ENCODE measurements at places on chromosomes 3 and 15.
A peak's percentile ranks its signal among the peaks of the same experiment; 100 is the strongest.

- no peak for DNase-seq
Observed at GRCh38 chr3:9743548-9743947, 6.2 kb upstream of the OGG1 start.

DNA sequence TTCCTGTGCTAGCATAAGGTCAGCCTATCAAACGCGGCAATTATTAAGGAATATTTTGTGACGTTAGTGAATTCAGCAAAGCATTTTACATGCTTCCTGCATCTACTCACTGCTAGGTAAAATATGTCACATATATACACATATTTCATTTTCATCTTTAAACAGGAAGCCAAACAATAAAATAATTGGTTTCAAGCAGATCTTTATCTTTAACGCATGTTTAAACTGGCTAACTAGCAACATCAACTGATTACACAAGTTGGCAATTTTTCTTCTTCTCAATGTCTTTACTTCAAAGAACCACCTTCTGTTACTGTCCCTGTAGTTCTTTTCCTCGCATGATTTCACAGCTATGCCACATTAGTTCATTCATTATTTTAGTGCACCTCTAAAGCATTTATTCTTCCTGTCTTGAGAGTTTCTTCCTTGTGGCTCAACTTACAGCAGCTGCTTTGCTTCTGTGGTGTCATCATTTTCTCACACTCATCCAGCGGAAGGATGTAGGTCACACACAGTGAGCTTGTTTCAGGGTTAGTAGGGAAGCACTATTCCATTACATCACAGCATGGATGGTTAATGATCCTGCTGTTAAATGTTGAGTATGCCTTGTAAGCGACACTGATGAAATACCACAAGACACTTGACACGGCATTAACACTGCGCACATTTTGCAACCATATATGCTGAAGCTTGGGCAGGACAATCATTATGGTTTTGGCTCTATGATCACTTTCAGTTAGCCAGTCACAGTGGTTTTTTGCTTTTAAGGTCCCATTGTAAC lies 2.3 kb upstream of the BCHE start:
- DNase-seq, result no peak

DNA sequence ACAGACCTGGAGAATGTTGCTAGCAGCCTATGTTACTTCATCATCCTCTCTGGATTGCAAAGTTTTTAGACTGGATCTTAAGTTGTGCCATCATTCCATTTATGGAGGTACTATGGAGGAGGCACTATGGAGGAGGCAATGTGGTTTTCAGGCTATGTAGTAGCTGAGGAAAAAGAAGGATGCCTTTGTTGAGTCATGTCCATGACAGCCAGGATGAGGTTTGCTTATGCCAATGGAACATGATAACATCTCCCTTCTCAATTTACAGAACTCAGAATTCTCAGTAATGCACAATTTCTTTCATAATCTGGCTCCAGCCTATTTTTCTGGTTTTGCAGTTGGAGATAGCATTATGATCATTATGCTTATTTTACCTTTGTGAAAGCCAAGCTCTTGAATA lies 65.9 kb upstream of the TMEM108 start:
- no peak for DNase-seq

DNA sequence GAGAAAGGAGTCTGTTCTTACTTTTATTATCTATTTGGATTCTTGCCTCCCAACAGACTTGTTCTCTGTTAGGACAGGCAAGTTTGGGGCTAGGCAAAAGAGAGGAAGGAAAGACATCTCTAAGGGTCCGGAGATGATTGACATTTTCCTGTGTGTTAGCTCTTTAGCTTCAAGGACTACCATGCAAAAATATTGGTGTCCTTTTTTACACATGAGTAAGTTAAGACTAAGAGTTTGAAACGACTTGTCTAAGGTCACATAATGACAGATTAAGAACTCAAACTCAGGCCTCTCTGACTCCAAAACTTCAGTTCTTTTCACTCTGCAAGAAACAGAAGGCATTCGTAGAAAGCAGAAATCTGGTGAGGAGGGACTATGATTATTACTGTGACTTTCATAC lies 5.9 kb downstream of the LMCD1 start:
- DNase-seq, result no peak

- no peak for DNase-seq
Observed at GRCh38 chr3:139671863-139672646, 5.7 kb downstream of the NMNAT3 start.

DNA sequence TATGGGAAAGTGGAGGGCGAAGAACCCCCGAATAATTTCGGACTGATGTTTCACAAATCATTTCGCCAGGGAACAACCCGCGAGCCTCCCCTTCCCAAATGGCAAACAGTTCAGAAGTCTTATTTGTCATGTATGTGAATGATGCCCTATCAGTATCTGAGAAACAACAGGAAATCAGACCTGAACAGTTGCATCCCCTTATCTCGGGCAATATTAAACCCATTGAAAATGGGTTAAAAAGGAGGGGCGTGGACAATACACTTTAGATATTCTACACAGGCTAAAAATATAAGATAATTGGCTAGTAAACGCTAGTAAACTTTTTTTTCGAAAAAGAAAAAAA lies 1003.3 kb upstream of the NR2F2 start:
- no peak for DNase-seq

- no peak for DNase-seq
Observed at GRCh38 chr3:20190991-20191390, 5.0 kb upstream of the SGO1 start.

- no peak for DNase-seq
Observed at GRCh38 chr15:95715116-95715903, 615.2 kb upstream of the NR2F2 start.

GRCh38 chr15:71730277-71731144 lies 79.8 kb upstream of the NR2E3 start:
- peak; percentile 68 for DNase-seq

GRCh38 chr3:49668861-49669260 lies 5.3 kb upstream of the APEH start:
- no peak for DNase-seq

DNA sequence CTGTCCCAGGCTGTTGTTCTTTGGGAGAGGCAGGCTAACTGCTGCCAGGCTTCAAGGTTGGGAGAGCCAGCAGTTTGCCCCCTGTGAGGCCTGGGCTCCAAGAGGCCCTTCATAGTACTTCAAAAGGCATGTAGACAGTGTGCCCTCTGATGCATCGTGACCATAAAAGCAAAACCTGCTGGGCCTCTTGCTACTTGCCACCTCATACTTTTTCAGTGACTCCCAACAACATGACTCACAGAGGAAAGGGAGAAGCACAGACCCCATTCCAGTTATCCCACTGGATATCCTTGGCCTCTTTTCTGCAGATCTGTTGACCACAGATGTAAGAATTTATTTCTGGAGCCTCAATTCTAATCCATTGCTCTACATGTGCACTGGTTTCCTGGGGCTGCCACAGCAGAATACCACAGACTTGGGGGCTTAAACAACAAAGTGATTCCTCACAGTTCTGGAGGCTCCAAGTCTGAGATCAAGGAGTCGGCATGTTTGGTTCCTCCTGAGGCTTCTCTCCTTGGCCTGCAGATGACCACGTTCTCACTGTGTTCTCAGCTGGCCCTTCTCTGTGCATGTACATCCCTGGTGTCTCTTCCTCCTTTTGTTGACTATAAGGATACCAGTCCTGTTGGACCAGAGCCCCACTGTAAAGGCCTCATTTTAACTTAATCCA lies 8.9 kb upstream of the NSMCE3 start:
- no peak for DNase-seq

DNA sequence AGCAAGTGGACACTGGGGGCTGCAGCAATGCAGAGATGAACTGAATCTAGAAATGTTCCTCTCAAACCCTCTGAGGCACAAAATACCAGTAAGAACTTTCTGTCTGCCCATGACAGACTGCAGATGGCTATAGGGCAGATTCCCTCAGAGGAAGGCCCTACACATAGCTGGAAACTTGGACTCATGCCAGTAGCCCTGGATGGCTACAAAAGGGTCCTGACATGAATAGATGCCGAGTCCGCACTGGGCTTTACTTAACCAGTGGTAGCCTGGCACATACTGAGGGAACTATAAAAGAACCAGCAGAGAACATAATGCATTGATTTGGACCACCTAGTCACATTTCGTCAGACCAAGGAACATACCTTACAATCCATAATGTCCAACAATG lies 66.7 kb downstream of the C3orf80 start:
- DNase-seq, result no peak

DNA sequence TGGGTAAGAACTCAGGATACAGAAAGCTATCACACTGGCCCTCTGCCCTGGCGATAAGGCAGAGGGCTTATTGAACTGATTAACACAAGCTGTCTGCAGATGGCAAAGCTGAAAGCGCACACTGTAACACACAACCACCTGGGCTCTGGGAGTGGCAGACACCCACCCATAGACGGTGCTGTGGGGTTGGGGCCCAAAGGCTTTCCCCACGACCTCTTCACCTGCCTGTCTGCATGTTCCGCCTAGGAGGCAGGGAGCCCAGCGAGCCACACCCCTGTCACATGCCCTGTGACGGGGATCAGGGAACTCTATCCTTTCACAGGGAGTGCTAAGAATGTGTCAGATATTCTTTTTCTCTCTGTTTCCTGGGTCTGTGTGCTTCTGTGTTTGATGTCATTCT lies 12.1 kb upstream of the TFG start:
- DNase-seq, result no peak

- DNase-seq, result peak; percentile 66
Observed at GRCh38 chr15:67548862-67549651, 6.6 kb downstream of the MAP2K5 start.

DNA sequence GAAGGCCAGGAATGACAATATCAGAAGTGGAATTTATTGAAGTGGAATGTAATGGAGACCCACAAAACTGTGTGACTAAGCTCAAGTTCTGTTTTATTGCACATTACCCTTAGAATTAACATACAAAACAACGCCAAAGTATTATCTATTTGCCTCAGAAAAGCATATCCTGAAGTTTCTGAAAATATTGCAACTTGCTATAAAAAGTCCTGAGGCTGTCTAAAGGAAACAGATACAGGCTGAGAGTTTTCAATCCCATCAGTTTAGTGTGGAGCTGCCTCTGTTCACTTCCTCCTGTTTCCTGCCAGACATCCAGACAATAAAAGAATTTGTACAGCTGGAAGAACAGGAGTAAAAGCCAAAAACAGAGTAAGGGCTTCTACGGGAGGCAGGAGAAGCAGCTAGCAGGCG lies 108.8 kb downstream of the FBN1 start:
- no peak for DNase-seq

DNA sequence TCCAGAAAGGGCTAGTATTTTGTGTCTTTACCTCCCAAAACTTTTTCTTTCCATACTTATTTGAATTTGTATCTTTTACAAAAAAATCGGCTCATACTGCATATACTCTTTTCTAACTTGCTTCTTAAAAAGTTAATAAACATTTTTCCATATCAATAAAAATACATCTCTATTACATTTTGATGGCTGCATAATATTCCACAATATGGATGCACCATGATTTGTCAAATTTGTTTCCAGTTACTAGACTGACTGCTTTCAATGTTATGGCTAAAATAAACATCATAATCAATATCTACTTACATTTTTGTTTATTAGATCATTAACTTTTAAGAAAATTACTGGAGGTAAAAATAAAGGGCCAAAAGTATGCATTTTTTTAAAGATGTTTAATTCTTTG lies 121.7 kb downstream of the MEIS2 start:
- DNase-seq, result no peak

GRCh38 chr15:59738676-59739075 lies 49.6 kb upstream of the BNIP2 start:
- no peak for DNase-seq

DNA sequence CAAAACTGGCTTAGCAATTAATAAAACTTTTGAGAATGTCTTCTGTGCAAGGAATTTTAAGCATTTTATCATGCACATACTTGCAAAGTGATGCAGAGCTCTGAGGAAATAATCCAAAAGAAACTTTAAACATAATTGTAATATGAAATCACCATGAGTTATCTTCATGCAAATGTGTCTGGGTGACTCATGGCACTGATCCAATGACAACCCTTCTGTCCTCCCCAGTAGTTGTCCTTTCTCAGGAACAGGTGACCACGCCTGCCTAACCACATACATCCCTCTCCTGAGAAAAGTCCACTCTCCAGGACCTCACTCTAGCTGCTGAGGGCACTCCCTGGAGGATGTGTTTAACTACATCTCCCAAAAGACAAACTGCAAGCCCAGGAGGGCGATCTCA lies 530.6 kb upstream of the IL12A start:
- DNase-seq, result no peak

- no peak for DNase-seq
Observed at GRCh38 chr15:67937153-67937761, 97.4 kb upstream of the RNU6-1 start.

GRCh38 chr3:45929042-45929679 lies 14.1 kb upstream of the CXCR6 start:
- peak; percentile 6 for DNase-seq

DNA sequence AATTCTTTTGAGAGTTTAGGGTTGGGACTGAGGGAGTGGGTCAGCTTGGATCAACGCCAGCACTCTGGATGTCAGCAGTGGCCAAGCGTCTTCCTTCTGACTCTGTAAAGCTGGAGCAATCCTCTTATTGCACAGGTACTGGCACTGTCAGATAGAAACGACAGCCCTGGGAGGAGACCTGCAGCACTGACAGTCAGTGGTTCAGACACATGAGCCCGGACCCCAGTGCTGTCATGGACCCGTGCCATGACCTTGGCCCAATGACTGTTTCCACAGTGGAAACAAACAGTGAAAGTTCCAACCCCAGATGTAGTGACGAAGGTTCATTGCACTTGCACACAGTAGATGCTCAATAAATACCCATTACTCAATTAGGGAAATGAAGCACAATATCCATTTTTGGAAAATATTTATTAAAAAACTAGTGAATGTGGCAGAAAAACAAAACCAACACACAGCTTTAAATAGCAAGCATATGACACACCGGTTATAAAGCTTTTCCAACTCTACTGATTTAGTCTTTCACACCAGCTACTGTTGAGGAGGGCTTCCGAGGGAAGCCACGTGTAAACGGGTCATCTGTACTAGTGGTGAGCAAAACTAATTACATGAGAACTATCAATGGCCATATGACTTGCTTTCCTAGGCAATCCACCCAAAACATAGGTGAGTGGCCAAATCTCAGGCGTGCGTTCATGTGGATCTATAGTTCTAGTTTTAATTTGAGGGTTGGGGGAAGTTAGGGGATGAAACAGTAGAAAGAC lies 22.1 kb downstream of the SIAH2 start:
- no peak for DNase-seq

DNA sequence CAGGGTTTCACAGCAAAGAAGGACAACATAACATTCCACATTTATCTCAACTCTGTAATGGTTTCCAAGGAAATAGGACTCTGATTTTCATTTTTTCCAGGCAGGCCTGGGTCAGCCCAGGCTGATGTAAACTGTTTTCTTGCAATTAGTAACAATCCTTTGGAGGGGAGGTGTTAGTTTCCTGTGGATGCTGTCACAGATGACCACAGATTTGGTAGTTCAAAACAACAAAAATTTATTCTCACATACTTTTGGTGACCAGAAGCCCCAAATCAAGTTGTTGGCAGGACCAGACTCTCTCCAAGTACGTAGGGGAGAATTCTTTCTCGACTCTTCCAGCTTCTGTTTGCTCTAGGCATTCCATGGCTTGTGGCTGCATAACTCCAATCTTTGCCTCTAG lies 88.0 kb downstream of the EDEM1 start:
- no peak for DNase-seq
